Midbrain (tissue), 1 donor: ENCODE measurements at places on chromosomes 4 and X.

DNA sequence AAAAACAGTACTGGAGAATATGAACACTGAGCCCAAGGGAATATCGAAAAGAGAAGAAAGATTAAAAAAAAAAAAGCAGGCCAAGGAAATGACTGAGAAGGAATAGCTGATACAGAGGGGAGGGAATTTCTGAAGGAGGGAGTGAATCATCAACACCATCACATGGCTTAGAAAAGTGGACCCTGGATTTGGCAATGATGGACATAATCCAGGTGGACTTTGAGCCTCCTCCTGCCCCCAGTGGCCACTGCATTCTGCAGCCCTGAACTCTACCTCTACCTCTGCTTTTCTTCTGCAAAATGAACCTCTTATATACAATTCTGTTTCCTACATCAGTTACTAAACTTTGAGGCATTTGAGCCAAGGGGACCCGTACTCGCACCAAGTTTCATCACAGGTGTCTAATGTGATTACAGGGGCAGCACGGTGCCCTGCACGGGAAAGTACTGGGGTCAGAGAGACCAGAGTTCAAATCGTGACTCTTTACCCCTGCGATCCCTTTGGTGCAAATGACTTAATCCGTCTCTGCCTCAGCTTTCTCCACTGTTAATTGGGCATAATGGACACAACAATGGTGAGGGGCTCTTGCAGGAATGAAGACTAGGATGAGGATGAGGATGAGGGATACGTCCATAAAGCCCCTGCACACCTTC lies 1.1 kb downstream of the OCIAD2 start:
- DNase-seq: no peak

GRCh38 chr4:113145519-113146291 lies 96.3 kb downstream of the ANK2 start:
- DNase-seq: no peak

GRCh38 chr4:15587649-15588048 lies 67.5 kb downstream of the FBXL5 start:
- no peak for DNase-seq

- no peak for DNase-seq
Measured at GRCh38 chrX:49767236-49767635, 61.9 kb upstream of the PAGE4 start.

DNA sequence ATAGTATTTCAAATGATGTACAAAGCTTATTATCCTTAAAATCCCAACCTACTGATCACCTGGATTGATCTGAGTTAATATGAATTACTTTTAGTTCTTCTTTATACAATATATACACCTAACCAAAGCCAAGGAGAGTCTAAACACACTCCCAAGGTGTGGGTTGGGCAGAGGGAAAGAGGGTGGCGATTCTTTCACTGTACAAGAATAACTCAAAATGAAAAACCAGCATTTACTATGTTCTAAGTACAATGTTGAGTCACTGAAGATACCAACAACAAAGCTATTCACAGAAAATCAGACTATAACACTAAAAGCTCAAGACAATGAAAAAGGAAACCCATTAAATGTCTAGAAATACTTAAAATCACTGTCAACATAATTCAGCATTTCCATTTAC lies 46.6 kb downstream of the ANKRD17 start:
- DNase-seq: no peak

DNA sequence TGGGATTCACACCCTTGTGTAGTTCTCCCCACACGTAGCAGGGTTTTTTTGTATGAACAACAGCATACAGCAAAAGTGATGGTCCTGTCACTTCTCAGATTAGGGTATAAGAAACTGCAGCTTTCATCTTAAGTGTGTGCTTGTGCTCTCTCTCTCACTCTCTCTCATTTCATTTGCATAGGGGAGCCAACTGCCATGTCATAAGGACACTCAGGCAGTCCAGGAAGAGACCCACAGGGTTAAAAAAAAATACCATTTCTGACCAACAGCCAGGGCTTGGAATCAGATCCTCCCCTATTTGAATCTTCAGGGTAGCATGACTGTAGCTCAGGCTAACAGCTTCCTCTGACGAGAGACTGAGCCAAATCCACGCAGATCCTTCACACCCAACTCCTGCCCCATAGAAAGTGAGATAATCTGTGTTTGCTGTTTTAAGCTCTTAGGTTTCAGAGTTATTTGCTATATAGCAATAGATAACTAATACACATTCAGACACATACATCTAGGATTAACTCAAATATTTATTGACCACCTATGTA lies 331.2 kb downstream of the PAPSS1 start:
- no peak for DNase-seq
